ENCODE measurements at places on chromosomes 12 and 14. TPM values are rescaled to one million over a fixed set of nuclear protein-coding genes. Genes with fewer than 3 reads are reported as not detected.

PLBD2 gene
- 19.4 TPM for total RNA-seq

WSB2 gene
- total RNA-seq = 322 TPM

POTEG gene
- not detected for total RNA-seq

TMPRSS12 gene
- total RNA-seq = not detected

C14orf132 gene
- 118 TPM for total RNA-seq

DICER1 gene
- total RNA-seq = 160 TPM

ABHD4 gene
- total RNA-seq = 6.9 TPM

CNTN1 gene
- 654 TPM for total RNA-seq

SLCO1B3 gene
- 0.46 TPM for total RNA-seq

B3GNT4 gene
- 8.5 TPM for total RNA-seq

MBIP gene
- total RNA-seq = 42.4 TPM

RBM25 gene
- total RNA-seq = 61.1 TPM

TGM1 gene
- total RNA-seq = 3.0 TPM

KCNMB4 gene
- 22.4 TPM for total RNA-seq

EIF2S3B gene
- total RNA-seq = 0.92 TPM

NABP2 gene
- total RNA-seq = 26.3 TPM

CPM gene
- 2.5 TPM for total RNA-seq

SLCO1B1 gene
- total RNA-seq = not detected

PTGER2 gene
- 0.46 TPM for total RNA-seq

METTL1 gene
- total RNA-seq = 4.2 TPM

VRTN gene
- not detected for total RNA-seq

CCDC175 gene
- total RNA-seq = 2.1 TPM

PTPRR gene
- total RNA-seq = 22.1 TPM

C3AR1 gene
- 3.2 TPM for total RNA-seq

C12orf54 gene
- total RNA-seq = not detected

CMA1 gene
- total RNA-seq = not detected

DLK1 gene
- 1.4 TPM for total RNA-seq

LRRIQ1 gene
- total RNA-seq = 25.1 TPM

CD27 gene
- total RNA-seq = 0.46 TPM

REM2 gene
- 5.5 TPM for total RNA-seq

MFAP5 gene
- not detected for total RNA-seq

PLEKHG3 gene
- 9.9 TPM for total RNA-seq

ALG10 gene
- 30.9 TPM for total RNA-seq

PNMA1 gene
- total RNA-seq = 145 TPM

IGFBP6 gene
- total RNA-seq = 12.7 TPM

FOXG1 gene
- 19.8 TPM for total RNA-seq
